ENCODE measurements at places on chromosomes 1 and 21.

DNA sequence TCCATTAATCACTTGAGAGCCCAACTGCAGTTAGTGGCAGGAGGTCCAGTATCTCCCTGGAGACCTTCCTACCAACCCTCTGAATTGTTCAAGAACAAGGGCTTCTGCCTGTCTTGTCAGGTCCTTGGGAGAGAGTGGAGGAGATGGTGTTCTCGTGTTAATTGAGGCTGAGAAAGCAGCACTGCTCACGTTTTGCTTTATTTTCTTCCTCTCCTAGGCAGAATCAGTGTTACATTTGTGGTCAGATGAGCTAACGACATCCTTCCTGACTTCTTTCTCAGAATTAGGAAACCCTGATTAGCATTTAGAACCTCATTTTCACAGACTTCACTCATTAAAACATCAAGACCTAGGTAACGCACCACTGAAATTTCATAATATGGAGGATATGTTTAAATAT, 26.4 kb upstream of the LRIG2 start:
- DNase-seq: peak; percentile 82

GRCh38 chr1:143611159-143611558, 360.6 kb downstream of the FAM72C start:
- DNase-seq: no peak

GRCh38 chr1:178682886-178683285, 42.2 kb upstream of the RALGPS2 start:
- no peak for DNase-seq

DNA sequence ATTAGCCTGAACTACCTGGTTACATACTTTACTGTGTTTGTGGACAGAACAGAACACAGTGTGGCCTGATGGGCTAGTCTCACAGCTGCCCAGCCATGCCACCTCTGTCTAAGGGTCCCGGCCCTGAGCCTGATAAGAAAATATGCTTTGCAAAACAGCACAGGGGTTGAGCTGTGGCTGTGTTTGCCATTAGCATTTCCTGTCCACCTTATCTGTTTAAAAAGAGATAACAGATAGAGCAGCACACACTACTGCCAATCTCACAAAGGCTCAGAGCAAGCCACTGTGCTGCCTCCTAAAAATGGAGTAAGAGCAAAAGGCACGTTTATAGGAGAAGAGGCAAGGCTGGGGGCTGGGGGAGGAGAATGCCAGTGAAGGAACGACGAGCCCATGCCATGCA, 95.0 kb downstream of the SUSD4 start:
- DNase-seq: no peak

- DNase-seq: peak; percentile 10
These were observed 32.3 kb downstream of the AGT start for GRCh38 chr1:230681599-230681998.

DNA sequence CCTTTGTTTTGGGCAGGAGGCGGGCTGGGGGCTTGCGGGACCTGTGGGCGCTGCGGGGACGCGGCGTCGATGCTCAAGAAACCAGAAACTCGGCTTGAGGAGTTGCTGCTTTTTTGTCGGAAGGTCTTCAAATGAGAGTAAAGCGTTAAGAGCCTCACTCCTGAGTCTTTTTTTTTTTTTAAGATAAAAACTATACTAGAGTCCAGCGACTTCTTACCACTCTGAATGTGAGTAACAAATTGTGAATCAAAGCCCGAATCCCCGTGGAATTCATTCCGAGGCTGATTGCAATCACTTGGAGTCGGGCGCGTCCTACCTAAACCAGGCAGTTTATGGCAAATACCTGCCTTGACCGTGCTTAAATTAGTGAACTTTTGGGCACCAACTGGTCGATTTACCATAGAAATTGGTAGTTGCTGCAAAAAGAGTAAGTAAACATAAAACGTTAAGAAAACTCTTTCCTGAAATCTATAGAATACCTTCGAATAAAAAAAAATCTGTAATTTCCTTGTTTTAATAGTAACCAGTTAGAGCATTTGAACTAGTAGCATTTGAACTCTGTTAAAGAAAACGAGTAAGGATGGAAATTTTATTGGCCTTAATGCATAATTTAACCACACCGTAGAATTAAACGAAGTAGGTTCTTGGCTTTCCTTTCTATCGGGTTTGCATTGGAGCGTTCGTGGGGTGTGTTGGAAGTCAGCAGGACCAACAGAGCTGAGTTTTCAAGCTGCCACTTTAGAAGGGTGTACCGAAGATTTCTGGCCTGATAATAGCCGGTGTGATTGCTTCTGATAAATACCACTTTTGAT, 769 bp downstream of the GPSM2 start:
- DNase-seq: peak; percentile 6

GRCh38 chr1:19852036-19852435, 30.2 kb upstream of the OTUD3 start:
- DNase-seq: no peak

GRCh38 chr21:36791180-36791579, 92.3 kb downstream of the SIM2 start:
- no peak for DNase-seq

- DNase-seq: peak; percentile 79
These were observed 1.2 kb upstream of the CAP1 start for GRCh38 chr1:40039245-40039756.

- DNase-seq: no peak
These were observed 1.7 kb downstream of the HHAT start for GRCh38 chr1:210330279-210330866.

GRCh38 chr1:39213511-39214002, 9.1 kb downstream of the MACF1 start:
- no peak for DNase-seq

GRCh38 chr1:101605878-101606277, 369.1 kb downstream of the S1PR1 start:
- no peak for DNase-seq
